ENCODE measurements at places on chromosomes 7 and 10.
A peak's percentile ranks its signal among the peaks of the same experiment; 100 is the strongest.

GRCh38 chr10:87635498-87636312 lies 24.0 kb upstream of the PAPSS2 start:
- peak; percentile 79 for DNase-seq

DNA sequence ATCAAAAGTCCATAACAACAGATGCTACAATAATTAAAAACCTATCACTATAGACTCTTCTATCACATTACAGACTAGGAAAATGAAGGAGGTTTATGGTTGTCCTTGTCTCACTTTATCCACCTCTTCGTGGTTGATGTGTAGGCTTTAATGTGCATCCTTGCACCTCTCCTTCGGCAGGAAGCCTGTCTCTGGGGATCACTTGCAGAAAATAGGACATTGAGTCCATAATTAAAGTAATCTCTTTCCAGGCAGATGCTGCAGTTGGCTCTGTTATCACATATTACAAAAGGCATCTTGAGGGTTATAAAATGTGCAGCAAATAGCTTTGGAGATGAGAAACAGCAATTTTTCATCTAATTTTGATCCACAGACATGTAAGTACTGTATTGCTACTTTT lies 168.4 kb downstream of the RELN start:
- DNase-seq = no peak

- no peak for DNase-seq
Measured at GRCh38 chr7:716222-716621, 10.3 kb upstream of the DNAAF5 start.

GRCh38 chr7:128937647-128938543 lies at the start of gene IRF5:
Gene IRF5, plus strand, starts transcription at chr7:128937927. Its CDS starts 4,155 bp downstream, at chr7:128942082.
- DNase-seq = no peak

- peak; percentile 54 for DNase-seq
Measured at GRCh38 chr7:78018641-78019446, 220.3 kb downstream of the PHTF2 start.

DNA sequence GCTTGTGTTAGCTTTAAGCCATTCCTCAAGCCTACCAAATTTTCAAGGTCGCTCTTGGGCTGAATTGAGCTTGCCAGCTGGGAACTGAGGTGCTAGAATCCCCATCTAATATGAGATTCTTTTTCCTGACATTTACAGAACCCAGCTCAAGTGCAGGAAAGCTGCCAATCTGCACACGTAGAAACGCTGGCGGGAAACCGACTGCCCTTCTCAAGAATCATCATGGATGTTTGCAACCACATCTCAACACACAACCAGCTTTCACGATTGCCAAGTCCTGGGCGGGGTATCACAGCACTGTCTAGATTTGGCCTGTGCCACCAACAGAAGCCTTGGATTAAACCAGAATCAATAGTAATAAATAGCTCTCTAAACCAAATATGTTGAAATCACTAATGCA lies 203.7 kb downstream of the DIP2C start:
- DNase-seq = peak; percentile 22

DNA sequence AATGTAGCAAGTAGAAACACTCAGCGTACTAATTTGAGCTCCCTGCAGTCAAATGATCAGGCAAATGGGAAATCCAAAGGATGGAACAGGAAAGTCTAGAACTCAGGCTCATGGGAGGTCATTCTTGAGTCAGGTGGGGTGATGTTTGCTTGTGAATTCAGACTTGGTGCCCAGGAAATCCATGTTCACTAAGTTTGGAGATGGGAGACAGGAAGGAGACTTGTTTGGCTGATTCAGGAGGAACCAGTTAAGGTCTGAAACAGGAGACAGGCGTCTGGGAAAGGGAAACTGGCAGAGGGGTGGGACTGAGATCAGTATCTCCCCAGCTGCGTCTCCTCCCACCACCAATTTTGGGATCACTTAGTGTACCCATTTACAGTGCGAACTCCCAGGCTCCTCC lies 38.4 kb upstream of the ZNF438 start:
- no peak for DNase-seq

- DNase-seq = no peak
Measured at GRCh38 chr7:121832347-121832746, 40.6 kb upstream of the PTPRZ1 start.

GRCh38 chr10:129528376-129528978 lies 61.4 kb downstream of the MGMT start:
- no peak for DNase-seq

GRCh38 chr7:87853237-87853864 lies 22.8 kb downstream of the SLC25A40 start:
- peak; percentile 37 for DNase-seq

GRCh38 chr7:123846217-123846891 lies 1.4 kb downstream of the HYAL4 start:
- no peak for DNase-seq

DNA sequence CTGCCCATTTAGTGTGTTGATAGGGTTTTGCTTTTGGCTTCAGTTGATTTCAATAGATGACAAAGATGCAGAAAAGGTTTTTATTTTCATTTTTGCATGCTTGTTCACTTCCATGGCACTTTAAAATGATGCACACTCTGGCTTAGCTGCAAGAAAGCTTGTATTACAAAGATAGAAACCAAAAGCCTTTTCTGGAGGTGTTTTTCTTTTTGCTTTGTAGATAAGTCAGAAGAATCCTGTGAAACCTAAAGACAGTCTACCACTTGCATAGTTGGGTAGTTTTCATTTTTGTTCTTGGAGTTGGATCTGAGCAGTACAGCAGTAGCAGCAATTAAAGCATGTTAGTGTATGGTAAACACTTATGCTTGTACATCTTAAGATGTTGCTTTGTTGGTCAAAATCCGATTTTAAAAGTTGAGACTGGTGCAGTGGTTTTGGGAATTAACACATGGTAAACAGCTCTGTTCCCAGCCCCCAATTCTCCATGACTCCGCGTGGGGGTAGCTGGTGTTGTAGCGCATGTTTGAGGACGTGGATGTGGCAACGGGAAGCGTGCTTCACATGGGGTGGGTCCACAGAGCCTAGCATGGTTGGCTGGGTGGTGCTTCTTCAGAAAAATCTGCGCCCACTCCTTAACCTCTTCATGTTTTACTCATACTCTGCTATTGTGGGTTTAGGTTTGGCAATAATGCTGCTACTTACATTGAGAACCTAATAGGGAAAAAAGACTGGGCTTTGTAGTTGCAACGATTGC lies 19.8 kb downstream of the CCNY start:
- peak; percentile 60 for DNase-seq

DNA sequence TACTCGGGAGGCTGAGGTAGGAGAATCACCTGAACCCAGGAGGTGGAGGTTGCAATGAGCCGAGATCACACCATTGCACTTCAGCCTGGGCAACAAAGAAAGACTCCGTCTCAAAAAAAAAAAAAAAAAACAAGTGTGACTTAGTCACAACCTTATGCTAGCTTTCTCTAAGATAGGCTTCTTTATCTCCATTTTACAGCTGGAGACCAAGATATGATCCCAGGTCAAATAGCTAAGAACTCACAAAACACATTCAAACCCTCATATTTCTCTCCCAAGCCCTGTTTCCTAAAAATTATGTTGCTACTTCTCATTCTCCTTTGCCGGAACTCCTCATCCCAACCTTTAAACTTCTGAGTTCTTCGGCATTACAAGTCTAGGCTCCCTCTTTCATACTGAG lies 13.0 kb upstream of the DHTKD1 start:
- DNase-seq = no peak

DNA sequence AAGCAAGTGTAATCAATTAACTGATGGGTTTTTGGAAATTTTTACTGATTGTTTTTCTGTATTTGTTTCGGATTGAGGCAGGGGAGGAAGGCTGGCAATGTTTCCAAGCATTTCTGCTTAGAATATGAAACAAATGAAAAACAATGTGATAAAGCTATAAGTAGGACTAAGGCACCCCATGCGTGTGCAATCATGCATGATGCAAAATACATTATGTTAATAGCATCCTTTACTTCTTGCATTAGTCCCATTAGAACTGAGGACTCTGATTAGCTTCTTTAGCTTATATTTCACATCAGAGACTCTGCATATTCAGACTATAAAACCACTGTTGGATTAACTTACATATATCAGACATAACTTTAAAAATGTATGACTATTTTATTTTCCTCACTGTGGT lies 48.7 kb upstream of the AGMO start:
- no peak for DNase-seq

GRCh38 chr7:122651451-122651850 lies 47.5 kb downstream of the RNF133 start:
- no peak for DNase-seq

GRCh38 chr10:58394471-58394870 lies 9.3 kb downstream of the TFAM start:
- no peak for DNase-seq

DNA sequence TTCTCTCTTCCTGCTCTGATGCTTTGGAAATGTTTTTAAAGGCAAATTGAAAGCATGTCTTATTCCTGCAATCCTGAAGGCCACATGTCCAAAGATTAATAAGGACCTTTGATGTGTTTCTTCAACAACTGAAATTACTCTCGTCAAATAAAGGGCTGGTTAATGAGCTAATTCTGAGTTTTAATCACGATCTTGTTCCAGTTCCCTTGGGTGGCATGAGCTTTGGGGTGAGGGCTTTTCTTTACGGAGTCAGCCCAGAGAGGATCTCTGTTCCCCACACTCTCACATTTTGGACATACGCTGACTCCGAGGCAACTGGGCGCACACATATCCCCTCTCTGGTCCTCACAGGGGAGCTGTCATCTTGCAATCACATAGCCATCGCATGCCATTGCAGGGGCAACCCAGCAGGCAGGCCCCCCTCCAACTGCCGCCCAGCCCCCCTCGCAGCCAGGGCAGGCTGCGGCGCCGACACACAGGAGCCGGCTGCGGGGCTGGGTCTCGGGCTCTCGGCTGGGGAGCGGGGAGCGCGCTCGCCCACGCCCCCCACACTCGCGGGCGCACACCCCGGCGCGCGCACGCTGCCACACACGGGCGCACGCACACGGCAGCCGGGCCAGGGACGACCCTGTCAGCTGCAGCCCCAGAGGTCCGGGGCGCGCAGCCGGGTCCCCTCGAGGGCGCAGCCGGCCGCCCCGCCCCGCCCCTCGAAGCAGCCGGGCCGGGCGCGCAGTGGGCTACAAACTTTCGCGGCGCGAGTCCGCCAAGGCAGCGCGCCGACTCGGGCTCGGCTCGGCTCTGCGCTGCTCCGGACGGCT lies at the start of gene GDF10:
Gene GDF10 (plus strand): TSS at position 587 of the 818 bp plus-strand sequence. CDS start 455 bp downstream, outside the sequence.
- no peak for DNase-seq

- peak; percentile 95 for DNase-seq
Measured at GRCh38 chr10:93746844-93747284, 10.9 kb upstream of the LGI1 start.
